Upper lobe of right lung (tissue), 1 donor: ENCODE measurements at places on chromosomes 7 and 10. TPM values are rescaled to one million over a fixed set of nuclear protein-coding genes. Genes with fewer than 3 reads are reported as not detected.

DNA sequence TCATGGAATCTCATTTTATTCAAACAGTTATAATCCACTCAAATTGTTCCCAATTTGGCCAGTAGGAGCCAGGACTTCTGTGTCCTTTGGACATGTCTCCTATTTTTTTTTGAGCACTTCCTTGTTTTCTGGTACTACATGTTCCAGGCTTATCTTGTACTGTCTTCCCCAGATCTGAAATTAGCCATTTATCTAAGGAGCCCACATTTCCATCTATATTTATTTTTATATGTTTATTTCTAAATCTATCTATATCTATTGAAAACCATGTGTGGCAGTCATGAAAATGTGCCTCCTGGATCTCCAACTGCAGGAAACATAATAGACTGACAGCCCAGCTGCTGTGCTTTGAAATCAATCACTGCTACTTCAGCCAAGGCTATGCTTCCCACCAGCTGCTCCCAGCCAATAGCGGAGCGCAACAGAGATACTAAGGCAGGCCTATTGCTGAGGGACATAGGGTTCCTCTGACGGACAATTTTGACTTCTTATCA lies 147.1 kb downstream of the LRRC4 start:
- DNase-seq: no peak

GRCh38 chr7:66642186-66642585 lies 13.5 kb downstream of the KCTD7 start:
- no peak for DNase-seq

- DNase-seq: no peak
Observed at GRCh38 chr7:2619116-2619515, 12.7 kb upstream of the TTYH3 start.

The TMEM229A gene
- total RNA-seq: not detected

The TCTN3 gene
- 29.0 TPM for total RNA-seq
